Stimulated activated CD4-positive, alpha-beta T cell treated with anti-CD3 and anti-CD28 coated beads, Interleukin-4, amount 100 ng/mL, for 24 hours (primary cell): ENCODE measurements at places on chromosomes 4 and X.

GRCh38 chr4:25970691-25971432 lies 56.8 kb downstream of the SMIM20 start:
- DNase-seq, result no peak

DNA sequence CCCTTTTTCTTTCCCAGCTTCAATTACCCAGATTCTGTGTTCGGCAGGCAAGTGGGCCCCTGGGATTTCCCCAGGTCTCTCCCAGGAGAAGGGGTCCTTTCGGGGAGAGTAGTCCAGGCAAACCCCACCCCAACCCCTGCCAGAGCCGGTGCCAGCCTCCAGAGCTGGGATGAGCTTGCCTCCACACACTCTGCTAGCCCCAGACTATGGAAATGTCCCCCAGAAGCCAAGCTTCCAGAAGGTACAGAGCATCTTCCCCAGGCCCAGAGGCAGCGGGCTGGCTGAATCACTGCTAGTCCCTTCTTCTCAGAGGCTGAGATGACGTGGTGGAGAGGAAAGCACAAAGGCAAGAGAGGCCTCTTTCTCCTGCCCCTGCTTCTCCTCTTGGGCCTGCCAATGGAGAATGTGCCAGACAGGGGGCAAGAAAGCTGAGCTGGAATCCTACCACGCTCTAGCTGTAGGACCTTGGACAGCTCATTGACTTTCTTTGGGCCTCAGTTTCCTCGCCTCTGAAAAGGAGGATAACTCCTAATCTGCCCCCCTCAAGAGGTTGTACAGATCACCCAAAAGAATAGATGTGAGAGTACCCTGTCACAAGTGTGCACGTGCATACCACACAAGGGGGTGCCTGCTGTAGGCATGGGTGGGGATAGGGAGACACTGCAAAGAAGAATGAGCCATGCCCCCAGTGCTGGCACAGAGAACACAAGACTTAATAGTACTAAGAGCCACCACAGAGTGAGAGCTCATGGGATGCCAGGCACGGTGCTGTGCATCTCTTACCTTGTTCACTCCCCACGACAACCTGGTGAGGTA lies 2.1 kb downstream of the SASH3 start:
- DNase-seq, result peak; percentile 50

GRCh38 chr4:82481506-82481840 lies 51.1 kb downstream of the ENOPH1 start:
- no peak for DNase-seq

DNA sequence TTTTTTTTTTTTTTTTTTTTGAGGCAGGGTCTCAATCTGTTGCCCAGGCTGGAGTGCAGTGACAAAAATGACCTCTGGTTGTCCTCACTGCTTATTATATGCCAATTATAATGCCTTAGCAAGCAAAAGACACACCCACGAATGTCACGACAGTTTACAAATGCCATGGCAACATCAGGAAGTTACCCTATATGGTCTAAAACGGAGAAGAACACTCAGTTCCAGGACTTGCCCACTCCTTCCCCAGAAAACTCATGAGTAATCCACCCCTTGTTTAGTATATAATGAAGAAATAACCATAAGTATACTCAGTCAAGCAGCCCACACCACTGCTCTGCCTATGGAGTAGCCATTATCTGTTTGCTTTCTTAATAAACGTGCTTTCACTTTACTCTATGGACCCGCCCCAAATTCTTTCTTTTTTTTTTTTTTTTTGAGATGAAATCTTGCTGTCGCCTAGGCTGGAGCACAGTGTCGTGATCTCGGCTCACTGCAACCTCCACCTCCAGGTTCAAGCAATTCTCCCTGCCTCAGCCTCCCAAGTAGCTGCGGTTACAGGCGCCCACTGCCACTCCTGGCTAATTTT lies 106.2 kb downstream of the SMIM20 start:
- peak; percentile 52 for DNase-seq
